ENCODE measurements at places on chromosomes 6 and 20.

DNA sequence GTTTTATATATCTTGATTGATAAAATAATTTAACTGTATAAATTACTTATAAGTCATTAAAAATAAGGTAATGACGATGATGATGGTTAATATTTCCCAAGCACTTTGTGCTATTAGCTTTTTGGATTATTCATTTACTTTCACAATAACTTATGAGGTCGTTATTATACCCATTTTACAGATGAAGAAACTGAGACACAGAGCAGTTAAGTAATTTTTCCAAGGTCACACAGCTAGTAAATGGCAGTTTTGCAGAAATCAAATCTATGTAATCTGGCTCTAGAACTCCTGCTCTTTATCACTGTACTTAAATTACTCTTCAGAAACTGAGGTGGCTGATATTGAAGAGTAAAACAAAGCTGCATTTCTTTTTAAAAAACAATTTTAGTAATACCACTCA, 18.2 kb downstream of the NOL7 start:
- DNase-seq, result no peak
- H3K27me3 ChIP-seq, result no peaks in the 10 kb centered on the region
- no peak overlapping the region for H3K27ac ChIP-seq
- no peak overlapping the region for H3K4me3 ChIP-seq
- peaks cover 47% of the 10 kb centered on the region for H3K36me3 ChIP-seq

GRCh38 chr20:19786311-19786710, 28.3 kb downstream of the RIN2 start:
- peaks cover 9% of the 10 kb centered on the region for H3K27me3 ChIP-seq
- no peak for DNase-seq
- H3K4me1 ChIP-seq, result peaks cover 3% of the 10 kb centered on the region
- no peak overlapping the region for H3K4me3 ChIP-seq
- no peak overlapping the region for H3K27ac ChIP-seq

GRCh38 chr6:85479208-85479607, 29.3 kb downstream of the NT5E start:
- peaks cover 7% of the 10 kb centered on the region for H3K36me3 ChIP-seq
- peaks cover 20% of the 10 kb centered on the region for H3K4me1 ChIP-seq
- DNase-seq, result no peak
- no peak overlapping the region for H3K27ac ChIP-seq
- no peaks in the 10 kb centered on the region for H3K27me3 ChIP-seq

- H3K27ac ChIP-seq, result peak overlapping the region; percentile 79
- peaks cover 42% of the 10 kb centered on the region for H3K36me3 ChIP-seq
- peak overlapping the region; percentile 99 for H3K4me3 ChIP-seq
- DNase-seq, result no peak
- no peaks in the 10 kb centered on the region for H3K27me3 ChIP-seq
- peaks cover 55% of the 10 kb centered on the region for H3K4me1 ChIP-seq
Measured at GRCh38 chr6:30494291-30494861, 5.1 kb downstream of the HLA-E start.

DNA sequence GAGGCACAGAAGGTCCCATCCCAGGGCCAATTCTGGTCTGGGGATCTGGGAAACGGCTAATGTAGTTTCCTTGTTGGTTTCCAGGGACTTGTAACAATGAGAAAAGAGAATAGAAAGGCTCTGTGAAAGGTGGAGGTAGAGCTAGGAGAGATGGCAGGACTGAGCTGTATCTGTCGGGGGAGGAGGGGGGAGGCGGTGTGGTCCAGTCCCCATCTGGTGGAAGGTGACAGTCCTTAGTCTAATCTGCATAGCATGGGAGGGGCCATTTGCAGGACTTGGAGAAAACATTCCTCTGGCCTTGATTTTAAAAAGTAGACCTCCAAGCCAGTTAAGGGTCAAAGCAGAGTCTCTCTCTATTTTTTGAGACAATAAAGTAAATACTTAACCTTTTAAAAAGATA, 137.1 kb downstream of the DNAH8 start:
- no peaks in the 10 kb centered on the region for H3K36me3 ChIP-seq
- H3K27me3 ChIP-seq, result peaks cover 30% of the 10 kb centered on the region

GRCh38 chr20:34794006-34794585, 31.4 kb downstream of the NCOA6 start:
- H3K4me3 ChIP-seq, result no peak overlapping the region
- H3K27me3 ChIP-seq, result no peaks in the 10 kb centered on the region
- H3K27ac ChIP-seq, result no peak overlapping the region
- peaks cover 9% of the 10 kb centered on the region for H3K4me1 ChIP-seq

GRCh38 chr6:154482858-154483257, 27.6 kb downstream of the CNKSR3 start:
- H3K4me3 ChIP-seq, result no peak overlapping the region
- no peak for DNase-seq
- H3K27me3 ChIP-seq, result peaks cover 8% of the 10 kb centered on the region
- no peak overlapping the region for H3K27ac ChIP-seq

DNA sequence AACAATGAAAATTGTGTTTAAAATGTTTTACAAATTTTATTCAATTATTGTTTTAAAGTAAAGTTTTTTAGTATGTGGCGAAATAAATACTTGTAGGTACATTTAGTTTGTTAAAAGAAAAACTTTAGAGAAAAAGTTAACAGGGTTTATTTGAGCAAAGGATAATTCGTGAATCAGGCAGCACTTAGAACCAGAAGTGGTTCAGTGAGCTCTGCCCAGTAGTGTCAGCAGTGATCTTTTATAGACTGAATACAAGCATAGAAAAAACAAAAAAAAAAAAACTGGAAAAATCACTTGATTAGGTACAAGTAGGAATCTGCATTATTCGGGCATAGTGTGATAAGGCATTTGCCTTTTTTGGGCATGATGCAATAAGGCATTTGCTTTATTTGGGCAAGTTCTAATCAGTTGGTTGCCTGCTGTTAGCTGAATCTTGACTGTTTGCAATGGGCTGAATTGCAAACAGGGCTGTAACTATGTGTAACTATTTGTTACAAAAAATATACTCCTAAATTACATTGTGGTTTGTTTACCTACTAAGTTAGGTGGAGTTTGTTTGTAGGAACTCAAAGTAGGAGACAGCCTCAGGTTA, 122.9 kb upstream of the MMS22L start:
- H3K4me3 ChIP-seq, result no peak overlapping the region
- no peak for DNase-seq
- H3K36me3 ChIP-seq, result no peaks in the 10 kb centered on the region
- H3K4me1 ChIP-seq, result no peaks in the 10 kb centered on the region
- H3K27me3 ChIP-seq, result peaks cover 3% of the 10 kb centered on the region
- no peak overlapping the region for H3K27ac ChIP-seq

DNA sequence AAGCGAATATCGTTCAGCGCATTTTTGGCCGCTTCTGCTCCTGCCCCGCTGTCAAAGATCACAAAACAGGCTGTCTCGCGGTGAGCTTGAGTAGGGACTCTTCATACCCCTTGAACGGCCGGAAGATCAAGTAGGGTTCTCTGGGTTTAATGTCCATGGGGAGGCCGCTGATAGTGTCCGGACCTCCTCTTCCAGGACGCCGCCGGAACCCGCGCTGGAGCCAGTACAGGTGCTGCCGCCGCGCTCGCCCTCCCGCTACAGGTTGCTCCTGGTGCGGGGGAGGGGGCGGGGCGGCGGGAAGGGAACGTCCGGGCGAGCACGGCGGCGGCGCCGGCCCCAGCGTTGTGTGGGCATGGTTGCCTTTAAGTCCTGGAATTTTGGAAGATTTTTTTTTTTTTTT, 67.4 kb downstream of the KHDC1L start:
- peaks cover 12% of the 10 kb centered on the region for H3K36me3 ChIP-seq
- no peak overlapping the region for H3K4me3 ChIP-seq
- no peaks in the 10 kb centered on the region for H3K27me3 ChIP-seq
- H3K4me1 ChIP-seq, result no peaks in the 10 kb centered on the region
- H3K27ac ChIP-seq, result no peak overlapping the region
- no peak for DNase-seq

DNA sequence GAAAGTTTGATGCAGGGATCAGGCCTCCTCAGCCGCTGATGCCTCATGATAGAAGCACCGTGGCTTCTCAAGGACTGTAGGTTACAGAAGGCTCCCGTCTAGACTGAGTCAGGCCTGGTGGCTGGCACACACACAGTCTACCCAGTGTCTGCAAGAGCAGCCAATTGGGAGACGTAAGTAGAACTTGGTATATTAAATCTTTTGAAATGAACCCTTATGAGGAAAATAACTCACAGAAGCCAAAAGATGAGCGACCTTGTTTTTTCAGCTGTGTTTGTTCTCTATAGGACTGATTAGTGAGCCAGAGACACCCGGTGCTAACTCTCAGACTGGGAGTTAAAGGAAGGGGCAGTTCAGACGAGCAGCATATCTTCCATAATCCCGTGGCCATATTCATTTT, 5.9 kb upstream of the PDE10A start:
- H3K36me3 ChIP-seq, result no peaks in the 10 kb centered on the region
- DNase-seq, result no peak
- no peak overlapping the region for H3K4me3 ChIP-seq

DNA sequence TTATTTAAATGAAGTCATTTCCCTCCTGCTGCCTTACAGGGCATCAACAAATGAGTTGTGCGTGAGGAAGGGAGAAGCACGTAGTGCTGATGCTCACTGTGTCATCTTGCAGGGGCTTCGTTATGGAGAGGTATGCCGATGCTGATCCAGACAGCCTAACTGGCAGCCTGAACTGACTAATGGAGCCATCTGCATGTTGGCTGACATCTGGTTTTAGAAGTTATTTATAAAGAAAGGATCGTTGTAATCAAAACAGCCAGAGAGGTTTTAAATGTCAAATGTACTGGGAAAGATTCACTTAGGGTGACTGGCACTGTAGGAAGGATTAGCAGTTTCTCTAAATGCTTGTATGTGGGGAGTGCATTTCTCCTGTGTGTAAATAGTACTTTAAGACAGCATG, 54.6 kb downstream of the FARS2 start:
- no peak for DNase-seq
- H3K4me1 ChIP-seq, result no peaks in the 10 kb centered on the region

DNA sequence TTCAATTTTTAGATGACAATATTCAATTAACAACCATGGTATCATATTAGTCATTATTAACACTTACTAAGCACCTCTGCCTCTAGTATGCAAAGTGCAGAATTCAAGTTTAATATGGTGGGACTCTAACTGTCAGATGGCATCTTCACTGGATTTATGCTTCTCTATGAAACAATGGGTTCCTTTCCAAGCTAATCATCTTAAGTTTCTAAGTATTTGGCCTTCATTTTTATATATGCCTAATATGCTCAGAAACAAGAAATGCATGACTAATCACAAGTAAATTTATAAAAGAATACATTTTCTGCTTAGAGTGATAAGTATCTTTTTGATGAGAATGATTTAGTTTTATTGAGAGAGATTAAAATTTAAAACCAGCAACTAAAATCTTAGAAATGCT, 144.7 kb downstream of the HIVEP2 start:
- peaks cover 42% of the 10 kb centered on the region for H3K4me1 ChIP-seq
- DNase-seq, result no peak
- no peak overlapping the region for H3K4me3 ChIP-seq
- no peaks in the 10 kb centered on the region for H3K27me3 ChIP-seq

- H3K4me1 ChIP-seq, result no peaks in the 10 kb centered on the region
- no peak overlapping the region for H3K27ac ChIP-seq
- DNase-seq, result no peak
- H3K27me3 ChIP-seq, result no peaks in the 10 kb centered on the region
- no peak overlapping the region for H3K4me3 ChIP-seq
Measured at GRCh38 chr6:1820165-1820564, 210.4 kb downstream of the FOXC1 start.

DNA sequence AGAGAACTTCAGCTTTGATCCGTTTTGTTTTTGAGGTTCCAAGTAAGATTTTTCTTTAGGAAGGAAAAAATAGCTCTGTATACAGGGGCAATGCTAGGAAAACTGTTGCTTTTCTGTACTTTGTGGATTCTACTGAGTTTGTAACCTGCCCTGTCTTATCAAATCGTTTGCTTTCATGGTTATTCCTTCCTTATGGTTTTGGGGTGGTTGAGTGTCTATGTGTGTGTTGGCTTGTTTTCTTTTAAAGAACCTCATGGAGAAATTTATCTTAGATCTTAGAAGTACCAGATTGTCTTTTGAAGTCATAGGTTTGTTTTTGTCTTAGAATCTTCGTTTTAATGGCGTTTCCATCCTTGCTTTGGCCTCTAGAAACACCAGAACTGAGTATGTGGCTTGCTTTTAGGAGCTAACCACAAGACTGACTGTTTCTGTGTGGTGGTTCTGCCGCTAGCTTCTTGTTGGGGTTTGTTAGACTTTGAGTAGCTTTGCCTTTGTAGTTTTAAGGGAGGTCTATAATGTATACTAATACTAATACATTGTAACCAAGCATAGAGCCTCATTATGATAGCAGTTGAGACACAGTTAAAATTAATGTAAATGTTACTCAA, 86.8 kb downstream of the RPP40 start:
- no peak for DNase-seq
- H3K4me1 ChIP-seq, result peaks cover 46% of the 10 kb centered on the region
- peak overlapping the region; percentile 58 for H3K4me3 ChIP-seq
- no peaks in the 10 kb centered on the region for H3K27me3 ChIP-seq
- peak overlapping the region; percentile 88 for H3K27ac ChIP-seq
- H3K36me3 ChIP-seq, result peaks cover 14% of the 10 kb centered on the region

DNA sequence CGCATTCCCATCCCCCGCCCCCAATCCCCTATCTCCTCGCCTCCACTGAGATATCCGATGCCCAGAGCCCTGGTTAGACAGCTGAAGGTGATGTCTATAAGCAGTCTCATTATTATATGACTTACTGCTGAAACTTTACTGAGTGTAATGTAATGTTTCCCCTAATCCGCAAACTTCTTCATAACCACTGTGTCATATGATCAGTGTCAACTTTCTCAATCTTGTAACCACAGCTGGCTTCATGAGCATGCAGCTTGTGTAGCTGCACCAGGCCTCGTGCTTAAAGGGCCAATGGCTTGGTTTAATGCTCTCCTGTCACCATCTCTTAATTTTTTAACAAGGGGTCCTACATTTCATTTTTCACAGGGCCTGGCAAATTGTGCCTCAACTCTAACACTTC, 8.1 kb downstream of the ASIP start:
- H3K4me3 ChIP-seq, result peak overlapping the region; percentile 29
- H3K4me1 ChIP-seq, result peaks cover 10% of the 10 kb centered on the region
- H3K36me3 ChIP-seq, result no peaks in the 10 kb centered on the region
- H3K27ac ChIP-seq, result peak overlapping the region; percentile 5
- DNase-seq, result no peak
- no peaks in the 10 kb centered on the region for H3K27me3 ChIP-seq

- no peak overlapping the region for H3K27ac ChIP-seq
- H3K27me3 ChIP-seq, result peaks cover 13% of the 10 kb centered on the region
- H3K36me3 ChIP-seq, result no peaks in the 10 kb centered on the region
- DNase-seq, result no peak
Measured at GRCh38 chr20:23671479-23671878, 17.4 kb downstream of the CST4 start.

GRCh38 chr6:40957616-40958492, 81.2 kb downstream of the UNC5CL start:
- H3K27me3 ChIP-seq, result peaks cover 8% of the 10 kb centered on the region
- H3K4me1 ChIP-seq, result peaks cover 13% of the 10 kb centered on the region
- DNase-seq, result no peak
- H3K4me3 ChIP-seq, result no peak overlapping the region

- no peak for DNase-seq
- H3K27ac ChIP-seq, result peak overlapping the region; percentile 83
- H3K4me1 ChIP-seq, result peaks cover 13% of the 10 kb centered on the region
- H3K36me3 ChIP-seq, result no peaks in the 10 kb centered on the region
Measured at GRCh38 chr6:53179961-53180651, 31.5 kb upstream of the GCM1 start.

GRCh38 chr6:37435373-37435772, 2.4 kb downstream of the CMTR1 start:
- peak overlapping the region; percentile 39 for H3K4me3 ChIP-seq
- no peak for DNase-seq
- peaks cover 33% of the 10 kb centered on the region for H3K4me1 ChIP-seq
- H3K36me3 ChIP-seq, result peaks cover 25% of the 10 kb centered on the region
- no peaks in the 10 kb centered on the region for H3K27me3 ChIP-seq
- peak overlapping the region; percentile 43 for H3K27ac ChIP-seq
